Left hindlimb (tissue), 1 donor: ENCODE measurements at places on chromosomes 13 and 19.

DNA sequence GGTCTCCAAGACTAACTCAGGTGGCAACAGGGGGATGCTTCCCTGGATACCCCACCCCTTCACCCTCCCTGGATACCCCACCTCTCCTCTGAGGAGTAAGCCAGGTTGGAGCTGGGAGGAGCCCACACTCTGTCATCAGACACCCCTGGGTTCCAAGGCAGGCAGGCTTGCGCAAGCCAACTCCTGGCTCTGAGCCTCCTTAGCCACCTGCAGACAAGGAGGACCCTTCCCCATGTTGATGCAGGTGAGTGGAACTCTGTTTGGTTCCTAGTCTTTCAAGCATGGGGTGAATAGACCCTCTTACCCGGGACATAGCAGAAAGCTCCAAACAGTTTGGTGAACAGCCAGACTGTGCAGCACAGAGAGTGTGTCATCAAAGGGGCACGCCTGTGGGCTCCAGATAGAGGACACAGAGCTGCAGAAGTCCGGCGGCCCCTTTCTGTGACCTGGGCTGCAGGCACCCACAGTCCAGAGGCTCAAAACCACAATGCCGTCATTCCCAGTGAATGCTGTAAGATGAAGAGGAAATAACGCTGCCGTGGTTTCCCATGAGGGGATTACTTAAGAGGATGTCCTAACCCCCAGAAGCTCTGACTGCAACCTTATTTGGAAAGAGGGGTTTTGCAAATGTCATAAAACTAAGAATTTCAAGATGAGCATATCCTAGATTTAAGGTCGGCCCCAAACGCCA, 12.1 kb upstream of the HAS1 start:
- DNase-seq, result no peak

DNA sequence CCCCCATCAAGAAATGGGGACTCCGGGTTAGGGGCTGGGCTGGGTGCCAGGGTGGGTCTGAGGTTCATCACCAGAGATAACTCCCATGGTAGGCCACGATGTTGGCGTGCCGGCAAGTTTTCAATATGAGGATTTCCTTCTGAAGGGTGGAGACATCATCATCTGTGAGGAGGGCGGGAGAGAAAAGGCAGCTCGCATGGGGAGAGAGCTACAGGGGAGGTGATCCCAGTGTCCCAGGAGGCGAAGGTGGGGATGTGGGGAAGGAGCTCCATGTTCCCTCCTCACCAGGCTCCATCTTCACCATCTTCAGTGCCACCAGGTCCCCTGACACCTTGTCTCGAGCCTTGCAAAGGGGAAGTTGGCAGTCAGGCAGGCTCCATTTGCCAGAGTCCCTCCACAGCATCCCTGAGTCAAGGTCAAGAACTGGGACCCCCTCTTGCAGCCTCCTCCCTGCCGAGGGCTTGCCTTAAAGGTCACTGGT, 430 bp downstream of the MAP4K1 start:
- DNase-seq, result no peak

DNA sequence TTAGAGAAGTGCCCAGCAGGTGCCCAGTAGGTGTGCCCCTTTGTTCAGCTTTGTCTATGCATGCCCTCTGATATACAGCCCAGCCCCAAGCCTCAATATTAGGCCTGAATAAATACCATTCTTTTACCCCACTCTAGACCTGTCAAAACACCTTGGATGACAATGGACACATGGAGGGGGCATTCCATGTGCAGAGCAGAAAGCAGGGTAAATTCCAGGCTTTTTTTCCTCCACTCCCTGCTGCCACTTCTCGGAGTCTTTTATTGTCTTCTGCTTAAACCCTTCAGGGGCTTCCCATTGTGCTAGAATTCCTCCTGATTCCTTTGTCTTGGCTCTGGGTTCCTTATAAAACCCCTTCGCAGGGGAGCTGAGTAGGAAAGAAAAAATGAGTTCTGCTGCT, 5.8 kb upstream of the FRY start:
- no peak for DNase-seq

- peak; percentile 24 for DNase-seq
Measured at GRCh38 chr19:42274065-42274682, 5.1 kb downstream of the CIC start.

GRCh38 chr13:35164324-35164932, 222.4 kb downstream of the NBEA start:
- DNase-seq, result no peak

DNA sequence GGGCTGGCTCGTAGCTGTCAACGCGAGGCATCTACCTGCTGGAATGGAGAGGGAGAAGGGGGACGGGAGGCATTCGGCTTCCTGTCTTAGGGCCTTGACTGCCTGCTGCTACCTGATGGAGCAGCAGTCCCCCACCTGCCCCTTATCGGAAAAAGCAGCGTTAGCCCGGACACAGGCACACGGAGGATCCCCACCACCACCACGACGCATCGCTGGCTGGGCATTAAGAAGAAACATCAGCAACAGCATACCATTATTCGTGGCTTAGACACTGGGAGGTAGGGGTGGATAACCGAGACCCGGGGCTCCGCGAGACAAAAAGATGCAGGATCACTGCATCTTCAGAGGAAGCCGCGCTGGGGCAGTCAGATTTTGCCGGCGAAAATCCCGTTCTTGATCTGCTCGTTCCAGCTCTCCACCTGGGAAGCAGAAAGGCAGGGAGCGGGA, 1.1 kb downstream of the COX6B2 start:
- DNase-seq, result no peak

GRCh38 chr13:42561752-42562467, 12.0 kb upstream of the TNFSF11 start:
- no peak for DNase-seq

DNA sequence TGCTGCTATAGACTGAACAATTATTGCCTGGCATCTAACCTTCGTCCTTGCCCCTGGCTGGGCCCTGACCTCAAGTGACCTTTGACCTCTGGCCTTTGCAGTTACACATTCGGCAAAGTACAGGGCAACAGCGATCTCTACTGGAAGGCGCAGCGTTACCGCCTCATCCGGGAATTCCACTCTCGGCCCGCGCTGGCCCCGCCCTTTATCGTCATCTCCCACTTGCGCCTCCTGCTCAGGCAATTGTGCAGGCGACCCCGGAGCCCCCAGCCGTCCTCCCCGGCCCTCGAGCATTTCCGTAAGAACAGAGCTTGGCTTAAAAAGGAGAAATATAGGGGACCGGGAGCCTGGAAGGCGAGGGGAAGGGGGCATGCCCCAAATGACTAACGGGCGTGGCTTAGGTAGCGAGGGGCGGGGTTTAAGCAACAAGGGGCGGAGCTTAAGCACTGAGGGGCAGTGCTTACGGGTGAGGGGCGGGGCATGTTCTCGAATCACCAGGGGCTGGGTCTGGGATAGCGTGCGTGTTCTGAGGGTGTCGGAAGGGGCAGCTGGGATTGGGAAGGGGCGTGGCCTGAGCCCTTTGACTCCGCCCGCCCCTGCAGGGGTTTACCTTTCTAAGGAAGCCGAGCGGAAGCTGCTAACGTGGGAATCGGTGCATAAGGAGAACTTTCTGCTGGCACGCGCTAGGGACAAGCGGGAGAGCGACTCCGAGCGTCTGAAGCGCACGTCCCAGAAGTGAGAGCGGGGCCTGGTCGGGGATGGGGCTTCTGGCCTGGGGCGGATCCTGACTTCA, 52.7 kb downstream of the TRPM4 start:
- DNase-seq, result peak; percentile 76

GRCh38 chr19:54481326-54481930, 8.3 kb upstream of the CDC42EP5 start:
- peak; percentile 74 for DNase-seq

- peak; percentile 47 for DNase-seq
Measured at GRCh38 chr19:58498316-58499020, 13.3 kb downstream of the SLC27A5 start.

GRCh38 chr19:45340232-45340898, at the start of gene KLC3:
Gene KLC3 (plus strand): TSS chr19:45340750. CDS start chr19:45345542, 4,792 bp downstream.
- DNase-seq, result no peak

GRCh38 chr19:10961073-10961860, 437 bp downstream of the SMARCA4 start:
- DNase-seq, result no peak

- no peak for DNase-seq
Measured at GRCh38 chr13:68190818-68191217, 960.7 kb upstream of the PCDH9 start.

DNA sequence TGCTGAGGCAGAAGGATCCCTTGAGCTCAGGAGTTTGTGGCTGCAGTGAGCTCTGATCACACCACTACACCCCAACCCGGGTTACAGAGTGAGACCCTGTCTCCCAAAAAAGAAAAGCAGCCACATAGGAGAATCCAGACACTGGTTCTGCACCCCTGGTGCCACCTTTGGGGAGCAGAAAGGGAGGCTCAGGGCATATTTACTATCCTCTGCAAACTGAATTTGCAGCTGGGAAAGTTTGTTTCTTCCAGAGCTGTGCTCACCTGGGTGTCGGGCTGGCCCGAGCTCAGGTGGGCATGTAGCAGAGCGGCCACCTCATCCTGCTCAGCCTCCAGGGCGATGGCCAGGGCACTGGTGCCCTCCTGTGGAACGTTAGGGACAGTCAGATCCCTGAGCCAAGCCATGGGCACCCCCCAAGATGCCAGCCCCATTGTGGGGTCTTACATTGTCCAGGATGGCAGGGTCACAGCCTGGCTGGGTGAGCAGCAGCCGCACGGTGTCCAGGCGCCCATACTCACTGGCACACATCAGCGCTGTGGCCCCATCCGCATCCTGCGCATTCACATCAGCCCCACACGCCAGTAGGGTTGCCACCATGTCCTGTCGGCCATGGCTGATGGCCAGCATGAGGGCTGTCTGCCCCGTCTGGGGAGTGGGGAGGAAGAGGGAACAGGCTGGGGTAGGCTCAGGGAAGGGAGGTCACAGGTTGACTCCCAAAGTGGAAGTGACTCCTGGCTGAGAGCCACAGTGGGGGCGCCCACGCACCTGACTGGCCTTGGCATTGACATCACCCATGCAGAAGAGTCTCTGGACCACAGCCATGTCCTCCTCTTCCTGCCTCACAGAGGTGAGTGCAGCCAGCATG, 3.1 kb downstream of the RPS28 start:
- DNase-seq, result no peak

DNA sequence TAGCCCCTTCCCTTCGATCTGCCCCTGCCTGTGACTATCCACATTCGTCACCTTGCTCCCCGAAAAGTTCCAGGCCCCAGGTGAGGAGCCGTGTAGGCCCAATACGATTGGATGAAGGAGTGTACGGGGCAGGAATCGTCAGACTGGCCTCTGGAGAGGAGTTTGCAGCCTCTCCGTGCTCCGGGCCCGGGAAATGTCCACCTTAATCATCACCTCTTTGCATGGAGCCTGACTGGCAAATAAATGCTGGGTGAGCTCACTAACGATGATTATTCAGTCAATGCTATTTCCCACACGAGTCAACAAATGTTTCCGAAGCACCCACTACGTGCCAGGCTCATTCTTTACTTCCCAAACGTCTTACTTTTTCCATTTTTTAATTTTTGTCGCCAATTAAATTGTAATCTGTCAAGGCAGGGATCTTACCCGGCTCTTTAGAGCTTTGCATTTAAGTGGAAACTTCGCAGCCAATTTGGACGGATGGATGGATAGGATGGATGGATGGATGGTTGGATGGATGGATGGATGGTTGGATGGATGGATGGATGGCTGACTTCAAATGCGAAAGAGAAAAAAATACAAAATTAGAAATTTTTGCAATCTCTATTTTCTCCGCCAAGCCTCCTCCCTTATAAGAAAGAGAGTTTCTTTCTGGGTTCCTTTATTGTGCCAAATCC, 45.8 kb downstream of the TGDS start:
- DNase-seq, result no peak

GRCh38 chr19:8208922-8209461, at the start of gene CERS4:
Gene CERS4 (plus strand): TSS chr19:8209370. CDS start chr19:8251077, 41,707 bp downstream.
- DNase-seq, result peak; percentile 89

GRCh38 chr13:99246100-99246499, 12.1 kb downstream of the GPR18 start:
- DNase-seq, result no peak

DNA sequence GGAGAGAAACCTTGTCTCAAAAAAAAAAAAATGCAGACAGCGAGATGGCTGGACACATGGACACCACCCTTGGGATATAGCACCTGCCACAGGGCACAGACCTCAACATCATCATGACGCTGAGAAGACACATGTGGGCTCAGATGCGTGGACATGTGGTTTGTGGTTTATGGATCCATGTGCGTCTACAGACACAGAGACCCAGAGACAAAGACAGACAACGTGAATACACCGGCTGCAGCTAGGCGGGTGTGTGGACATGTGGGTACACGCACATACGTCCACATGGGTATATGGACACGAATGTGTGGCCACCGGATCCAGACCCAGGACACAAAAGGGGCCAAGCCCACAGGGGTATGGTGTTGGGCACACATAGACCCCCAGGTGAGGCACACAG, 1.3 kb downstream of the TNFSF14 start:
- DNase-seq, result no peak

- DNase-seq, result no peak
Measured at GRCh38 chr13:65143920-65144319, 2086.2 kb downstream of the PCDH9 start.

DNA sequence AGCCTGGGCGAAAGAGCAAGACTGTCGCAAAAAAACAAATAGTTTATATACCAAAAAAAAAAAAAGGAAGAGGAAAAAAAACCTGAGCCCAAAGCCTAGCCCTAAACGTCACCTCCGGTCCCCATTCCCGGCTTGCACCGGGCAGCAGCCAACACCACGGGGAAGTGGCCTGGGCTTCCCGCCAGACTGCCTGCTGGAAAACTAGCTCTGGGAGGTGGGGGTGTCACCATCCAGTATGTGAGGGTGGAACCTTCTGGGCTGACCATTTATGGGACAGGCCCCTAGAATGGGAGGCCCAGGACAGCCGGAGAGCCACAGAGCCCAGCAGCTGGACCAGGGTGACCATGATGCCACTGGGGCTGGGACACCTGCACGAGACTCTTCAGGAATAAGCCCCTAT, 37.3 kb downstream of the IL12RB1 start:
- DNase-seq, result peak; percentile 80

- peak; percentile 34 for DNase-seq
Measured at GRCh38 chr19:1986357-1987162, 29.0 kb downstream of the BTBD2 start.

- DNase-seq, result no peak
Measured at GRCh38 chr19:10935371-10936059, 6.9 kb downstream of the TIMM29 start.

GRCh38 chr19:5032101-5032967, 63.4 kb downstream of the KDM4B start:
- no peak for DNase-seq

- DNase-seq, result no peak
Measured at GRCh38 chr19:19563348-19563848, 25.3 kb downstream of the CILP2 start.

DNA sequence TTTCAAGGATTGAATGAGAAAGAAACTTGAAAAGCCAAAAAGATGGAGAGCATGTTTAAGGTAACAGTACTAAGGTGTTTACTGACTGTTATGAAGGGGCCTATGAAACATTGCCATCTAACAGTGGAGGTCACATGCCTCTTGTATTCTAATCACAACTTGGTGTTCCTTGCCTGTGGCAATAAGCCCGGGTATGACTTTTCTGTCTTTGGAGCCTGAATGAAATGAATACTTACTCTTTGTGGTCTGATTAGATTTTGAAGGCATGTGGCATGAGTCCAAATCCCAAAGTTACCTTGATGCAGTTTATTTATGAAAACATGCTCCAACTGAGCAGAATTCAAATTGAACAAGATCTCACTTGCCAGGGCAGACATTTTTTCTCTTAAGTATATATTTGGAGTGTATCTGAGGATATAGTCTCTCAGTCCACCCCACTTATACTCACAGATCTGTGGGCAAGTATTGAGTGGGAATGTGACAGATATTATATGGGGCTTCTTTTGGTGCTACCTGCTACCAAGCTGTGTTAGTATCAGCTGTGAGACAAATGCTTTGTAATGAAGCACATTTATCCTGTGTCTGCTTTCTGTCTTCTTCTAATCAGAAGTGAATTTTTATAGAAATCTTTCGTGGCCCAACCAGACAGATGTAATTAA, 67.5 kb downstream of the B3GLCT start:
- DNase-seq, result no peak

- DNase-seq, result no peak
Measured at GRCh38 chr19:49786376-49786820, 19.6 kb downstream of the AP2A1 start.
